ENCODE measurements at places on chromosomes 7 and 10.

DNA sequence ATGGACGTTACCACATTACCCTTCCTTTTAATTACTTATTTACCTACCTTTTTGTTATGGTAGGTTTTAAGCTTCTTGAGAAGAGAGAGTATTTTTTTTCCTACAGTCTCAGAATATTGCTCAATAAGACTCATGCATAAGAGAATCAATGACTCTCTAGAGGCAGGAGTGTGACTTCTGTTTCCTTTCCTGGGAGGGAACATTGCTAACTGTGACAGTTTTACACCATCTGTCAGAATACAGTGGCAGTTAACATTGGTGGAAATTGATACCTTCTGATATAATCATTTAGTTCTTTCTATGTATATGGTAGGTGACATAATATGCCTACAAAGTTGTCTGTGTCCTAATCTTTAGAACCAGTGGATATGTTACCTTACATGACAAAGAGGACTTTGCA is 348.7 kb upstream of the POT1 start:
- no peak for DNase-seq

- DNase-seq, result no peak
Measured at GRCh38 chr10:101329341-101330032, 24.5 kb upstream of the BTRC start.

DNA sequence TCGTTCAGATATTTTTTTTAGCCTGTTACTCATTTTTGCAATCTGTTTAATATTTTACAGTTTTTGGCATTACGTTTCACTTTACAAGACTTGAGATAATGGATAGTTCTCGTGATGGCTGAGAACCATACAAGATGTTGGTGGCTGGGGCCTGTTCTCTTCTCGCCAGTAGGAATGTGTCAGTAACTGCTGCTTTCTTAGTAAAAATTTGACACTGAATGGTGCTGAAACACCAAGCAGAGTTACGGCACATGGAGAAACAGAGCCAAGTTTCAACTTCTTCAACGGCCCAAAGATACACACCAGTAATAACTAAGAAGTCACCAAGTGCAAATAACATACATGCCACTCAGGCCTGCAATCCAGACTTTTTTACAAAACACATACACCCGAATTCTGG is 130.4 kb downstream of the NRP1 start:
- DNase-seq, result no peak

DNA sequence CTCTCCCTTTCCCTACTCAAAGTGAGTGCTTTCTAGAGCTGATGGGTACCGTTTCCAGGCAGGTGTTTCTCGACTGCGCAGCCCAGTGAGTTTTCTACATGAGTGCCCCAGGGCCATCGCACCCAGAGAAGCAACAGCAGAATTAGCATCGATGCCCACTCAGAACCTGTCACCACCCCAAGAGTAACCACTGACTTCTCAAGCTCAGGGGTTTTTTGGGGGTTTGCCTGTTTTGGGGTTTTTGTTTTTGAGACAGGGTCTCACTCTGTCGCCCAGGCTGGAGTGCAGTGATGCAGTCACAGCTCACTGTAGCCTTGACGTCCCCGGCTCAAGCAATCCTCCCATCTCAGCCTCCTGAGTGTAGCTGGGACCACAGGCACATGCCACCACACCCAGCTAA is 25.7 kb downstream of the SNX8 start:
- DNase-seq, result no peak

DNA sequence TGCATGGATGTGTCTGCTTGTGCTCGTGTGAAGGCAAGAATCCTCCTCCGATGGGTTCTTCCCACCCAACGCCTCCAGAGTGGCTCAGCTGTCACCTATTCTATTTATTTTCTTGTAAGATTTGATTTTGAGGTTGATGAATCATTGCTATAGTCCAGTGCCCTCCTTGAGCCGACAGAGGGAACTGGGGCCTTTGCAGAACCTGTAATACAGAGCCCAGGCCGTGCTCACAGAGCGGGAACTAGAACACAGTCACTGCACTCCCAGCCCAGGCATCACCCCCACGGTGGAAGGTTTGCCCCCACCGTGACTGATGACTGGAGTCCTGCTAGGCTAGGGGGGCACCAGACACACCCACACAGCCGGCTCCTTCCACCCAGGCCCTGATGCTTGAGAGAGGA is 2.0 kb downstream of the RARRES2 start:
- no peak for DNase-seq

GRCh38 chr7:66634816-66635215 is 6.1 kb downstream of the KCTD7 start:
- no peak for DNase-seq

DNA sequence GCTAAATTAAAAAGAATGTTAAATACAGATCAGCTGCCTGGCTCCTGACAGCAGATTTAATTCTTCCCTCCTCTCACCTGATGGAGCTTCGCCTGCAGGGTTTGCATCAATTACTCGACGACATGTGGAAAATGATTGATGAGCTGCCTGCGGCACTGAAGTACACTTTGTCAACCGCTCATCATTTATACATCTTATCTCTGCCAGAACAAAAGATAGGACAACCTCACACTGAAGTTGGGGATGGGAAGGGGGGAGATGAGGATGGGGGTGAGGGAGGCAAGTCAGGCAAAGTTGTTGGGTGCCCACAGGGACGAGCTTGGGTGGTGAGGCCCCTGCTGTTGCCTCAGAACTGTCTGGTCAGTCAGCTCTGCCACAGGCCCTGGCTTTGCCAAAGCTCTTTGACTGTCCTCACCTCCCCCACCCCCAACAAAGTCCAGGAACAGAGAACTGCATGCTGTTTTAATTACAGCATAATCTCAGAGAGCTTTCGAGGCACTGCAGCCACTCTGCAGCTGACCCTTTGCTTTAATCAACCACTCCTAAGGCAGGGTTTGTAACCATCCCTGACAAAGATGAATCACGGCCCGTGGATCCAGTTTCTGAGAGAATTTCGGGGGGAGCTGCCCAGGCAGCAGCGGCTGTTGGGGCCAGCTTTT is 702.3 kb downstream of the LRMDA start:
- no peak for DNase-seq
